Stimulated activated CD8-positive, alpha-beta memory T cell treated with anti-CD3 and anti-CD28 coated beads, Interleukin-2, amount 100 ng/mL, for 1 hour (primary cell): ENCODE measurements at places on chromosomes 5 and 9.

- no peak for DNase-seq
Measured at GRCh38 chr9:95607507-95607906, 90.7 kb upstream of the PTCH1 start.

DNA sequence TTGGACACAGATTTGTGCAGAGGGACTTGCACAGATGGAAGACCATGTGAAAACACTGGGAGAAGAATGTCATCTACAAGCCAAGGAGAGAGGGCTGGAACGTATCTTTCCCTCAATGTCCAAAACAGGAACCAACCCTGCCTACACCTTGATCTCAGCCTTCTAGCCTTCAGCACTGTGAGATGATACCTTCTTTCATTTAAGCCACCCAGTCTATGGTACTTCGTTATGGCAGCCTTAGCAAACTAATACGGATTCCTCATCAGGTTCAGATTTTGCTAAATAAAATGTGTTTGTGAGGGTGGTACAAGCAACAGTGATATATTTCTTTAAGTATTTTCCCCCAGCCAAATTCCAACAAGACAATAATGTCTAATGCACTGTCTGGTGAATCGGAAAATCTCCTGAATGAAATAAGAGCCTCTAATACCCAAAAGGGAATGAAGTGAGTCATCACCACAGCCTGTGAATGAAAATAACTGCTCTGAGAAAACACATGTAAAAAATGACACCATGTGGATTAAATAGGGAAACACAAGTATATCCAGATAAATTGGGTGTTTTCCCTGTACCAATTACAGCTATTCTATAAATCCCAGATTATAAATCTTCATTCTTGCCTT lies 182.8 kb upstream of the TARS1 start:
- no peak for DNase-seq

DNA sequence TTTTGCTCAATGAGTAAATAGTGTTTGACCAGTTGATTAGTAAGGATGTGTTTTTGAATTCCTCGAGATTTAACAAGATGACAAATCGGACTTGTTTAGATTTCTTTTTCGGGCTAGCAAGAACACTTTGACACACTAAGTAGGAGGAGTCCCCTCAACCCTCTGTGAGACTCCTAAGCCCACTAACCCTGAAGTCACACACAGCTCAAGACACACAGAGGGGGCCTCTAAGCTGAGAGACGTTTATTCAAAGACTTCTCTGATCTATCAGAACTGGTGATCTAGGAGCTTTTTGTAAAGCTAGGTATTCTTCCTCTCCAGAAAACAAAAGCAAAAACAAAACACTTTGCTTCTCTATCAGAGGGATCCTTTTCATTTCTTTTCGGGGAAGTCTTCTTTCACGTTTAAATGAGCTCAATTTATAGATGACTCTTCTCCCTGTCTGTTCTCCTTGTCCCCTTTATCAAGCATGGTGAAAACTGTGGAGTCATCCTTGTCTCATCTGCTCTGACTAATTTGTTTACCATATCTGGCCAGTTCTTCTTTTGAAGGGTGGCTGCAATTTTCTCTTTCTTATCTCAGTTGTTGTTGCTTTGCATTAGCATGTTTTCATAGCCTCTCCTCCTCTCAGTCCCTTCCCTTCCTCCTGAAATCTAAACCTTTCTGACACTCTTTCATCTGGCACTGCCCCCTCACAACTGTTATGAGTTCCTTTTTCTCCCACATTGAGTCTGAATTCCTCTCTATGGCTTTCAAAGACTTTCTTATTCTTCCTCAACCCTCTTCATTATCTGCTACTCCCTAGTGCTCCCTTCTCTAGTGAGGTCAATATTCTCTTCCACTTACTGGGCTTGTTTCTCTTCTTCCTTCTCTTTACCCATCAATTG lies 68.5 kb upstream of the RAI14 start:
- DNase-seq = no peak

GRCh38 chr9:114185570-114186490 lies 30.5 kb downstream of the COL27A1 start:
- DNase-seq = no peak
